ENCODE measurements at places on chromosomes 16 and 17. TPM values are rescaled to one million over a fixed set of nuclear protein-coding genes. Genes with fewer than 3 reads are reported as not detected.

The CRISPLD2 gene
- 30.3 TPM for polyA plus RNA-seq

The MT1F gene
- polyA plus RNA-seq, result 10.9 TPM

The DNAAF8 gene
- polyA plus RNA-seq, result 4.9 TPM

The KRTAP17-1 gene
- not detected for polyA plus RNA-seq

The KRTAP4-1 gene
- polyA plus RNA-seq, result not detected

The MT1G gene
- 140 TPM for polyA plus RNA-seq

The PDE6G gene
- 2.1 TPM for polyA plus RNA-seq

The HASPIN gene
- polyA plus RNA-seq, result 0.24 TPM

The EFTUD2 gene
- 56.4 TPM for polyA plus RNA-seq

The ATP2A3 gene
- 31.9 TPM for polyA plus RNA-seq

The SCNN1B gene
- 41.2 TPM for polyA plus RNA-seq

The SMCR8 gene
- polyA plus RNA-seq, result 12.7 TPM

The SPNS3 gene
- 0.41 TPM for polyA plus RNA-seq

The NAGLU gene
- polyA plus RNA-seq, result 37.9 TPM

The FNDC8 gene
- not detected for polyA plus RNA-seq

The TSPOAP1 gene
- polyA plus RNA-seq, result 17.1 TPM

The GNG13 gene
- not detected for polyA plus RNA-seq

The YPEL2 gene
- 8.5 TPM for polyA plus RNA-seq

The TBC1D3 gene
- polyA plus RNA-seq, result not detected

The KRTAP1-5 gene
- polyA plus RNA-seq, result not detected

The PDILT gene
- polyA plus RNA-seq, result not detected

The ABCC11 gene
- polyA plus RNA-seq, result 0.08 TPM

The NPIPA7 gene
- polyA plus RNA-seq, result 9.3 TPM

All from lung (tissue), 17 donors.